ENCODE measurements at places on chromosomes 3 and 15.

DNA sequence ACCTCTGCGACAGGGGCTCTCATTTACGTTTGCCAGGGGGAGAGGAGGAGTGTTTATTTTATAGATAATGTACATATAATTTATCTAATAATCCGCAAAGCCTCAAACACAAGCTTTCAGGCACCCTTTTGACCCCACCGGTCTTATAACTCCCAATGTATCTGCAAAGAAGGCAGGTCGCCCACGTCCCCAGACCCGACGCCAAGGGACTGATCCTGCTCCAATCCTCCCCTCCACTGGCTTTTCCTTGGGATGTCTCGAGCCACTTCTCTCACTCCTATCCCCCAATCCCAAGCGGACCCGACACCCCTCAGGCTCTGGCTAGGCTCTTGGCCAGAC is 452 bp downstream of the DCP1A start:
- no peak for DNase-seq

DNA sequence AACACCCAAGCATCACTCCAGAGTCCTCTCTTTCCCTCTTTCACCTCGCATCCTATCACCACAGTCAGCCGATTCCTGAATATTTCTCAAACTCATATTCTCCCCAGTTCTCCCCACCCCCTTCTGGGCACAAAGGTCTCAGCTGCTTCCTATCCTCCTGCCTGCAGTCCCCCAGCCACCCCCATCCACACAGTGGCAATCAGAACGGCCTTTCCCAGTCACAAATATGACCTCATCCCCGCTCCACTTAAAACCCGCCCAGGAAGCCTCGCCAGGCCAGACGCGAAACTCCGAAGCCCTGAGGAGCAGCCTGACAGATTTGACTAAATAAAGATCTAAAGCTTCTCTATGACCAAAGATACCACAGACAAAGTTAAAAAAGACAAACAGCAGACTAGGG is 49.9 kb upstream of the LINGO1 start:
- DNase-seq, result no peak

DNA sequence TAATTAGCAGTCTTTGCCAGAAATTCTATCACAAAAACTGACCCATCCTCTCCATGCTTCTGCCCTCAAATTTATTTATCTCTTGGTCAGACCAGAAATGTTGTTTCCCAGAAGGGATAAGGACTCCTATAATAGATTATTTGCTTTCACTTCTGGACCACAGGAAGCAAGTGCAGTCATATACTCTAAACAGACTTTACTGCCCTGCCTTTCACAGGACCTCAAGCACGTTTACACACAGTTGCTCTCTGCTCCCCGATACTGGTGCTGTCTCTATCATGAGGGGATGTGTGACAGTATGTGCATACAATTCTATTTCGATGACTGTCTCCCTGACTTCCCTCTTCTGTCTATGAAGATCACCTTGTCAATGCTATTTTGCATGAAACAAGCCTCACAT is 205.5 kb upstream of the TGFBR2 start:
- DNase-seq, result no peak

- no peak for DNase-seq
These were observed 4.5 kb upstream of the WWTR1 start for GRCh38 chr3:149662240-149662887.

DNA sequence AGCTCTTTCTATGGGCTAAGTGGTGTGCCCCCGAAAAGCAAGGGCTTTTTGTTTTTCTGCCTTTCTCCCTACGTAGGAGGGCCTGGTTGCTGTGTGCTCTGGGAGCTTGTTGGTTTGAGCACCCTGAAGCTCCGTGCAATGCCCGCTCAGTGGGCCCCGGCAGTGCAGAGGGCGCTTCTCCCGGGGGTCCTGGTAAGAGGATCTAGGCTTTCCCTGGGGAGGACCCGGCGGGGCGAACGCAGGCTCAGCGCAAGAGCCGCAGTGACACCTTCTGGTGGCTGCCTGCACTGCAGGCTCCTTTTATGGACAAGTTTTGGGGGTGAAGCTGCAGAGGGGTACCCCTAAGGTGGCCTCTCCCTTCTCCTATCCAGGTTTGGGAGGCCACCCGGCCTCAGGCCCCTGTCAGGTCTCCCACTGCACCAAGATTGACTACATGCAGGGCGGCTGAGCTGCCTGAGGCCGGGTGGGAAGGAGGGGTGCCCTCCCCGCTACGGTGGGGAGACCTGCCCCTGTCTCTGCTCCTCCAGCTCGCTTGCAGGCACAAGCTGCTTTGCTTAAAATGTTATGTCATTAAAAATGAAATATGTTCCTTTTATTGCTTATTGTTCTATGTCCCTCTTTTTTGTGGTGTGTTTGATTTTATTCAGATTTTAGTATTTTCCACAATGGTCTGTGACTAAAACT is 387.9 kb downstream of the GABRG3 start:
- no peak for DNase-seq

DNA sequence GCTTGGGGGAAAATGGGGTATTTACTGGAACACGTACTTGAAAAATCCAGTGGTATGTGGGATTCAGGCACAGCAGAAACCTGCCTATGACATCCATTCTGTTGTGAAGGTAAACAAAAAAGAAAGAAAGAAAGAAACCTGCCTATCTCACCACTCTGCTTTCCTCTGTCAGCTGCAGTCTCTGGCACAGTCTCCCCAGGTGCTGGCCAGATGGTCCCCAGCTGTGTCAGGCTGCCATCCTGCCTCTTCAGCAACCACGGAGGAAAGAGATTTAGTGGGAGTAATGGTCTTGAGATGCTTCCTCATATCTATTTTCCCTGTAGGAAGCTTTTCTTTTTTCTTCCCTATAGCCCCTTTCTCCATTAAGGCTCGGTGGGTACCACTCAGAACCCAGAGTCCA is 2.5 kb upstream of the PXYLP1 start:
- no peak for DNase-seq

GRCh38 chr3:99439892-99440291 is 198.5 kb upstream of the COL8A1 start:
- DNase-seq, result no peak

- DNase-seq, result no peak
These were observed 4.3 kb upstream of the LRRK1 start for GRCh38 chr15:100914876-100915275.

GRCh38 chr3:133874761-133875438 is 20.8 kb downstream of the RAB6B start:
- DNase-seq, result no peak

DNA sequence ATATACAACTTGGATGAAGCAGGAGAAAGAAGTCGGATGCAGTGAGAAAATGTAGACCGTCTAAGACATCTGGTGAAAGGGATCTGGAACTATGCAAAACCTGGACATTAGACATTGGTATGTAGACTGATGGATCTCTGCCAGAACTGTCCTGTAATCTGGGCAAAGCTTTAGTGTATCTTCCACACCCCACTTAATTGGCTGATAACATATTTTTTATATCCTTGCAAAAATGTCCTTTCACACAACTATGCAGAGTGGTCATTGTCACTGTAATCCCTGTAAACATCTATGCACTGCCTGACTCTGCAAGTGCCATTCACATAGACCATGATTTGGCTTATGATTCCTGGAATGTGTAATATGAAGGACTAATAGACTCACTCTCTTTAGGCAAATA is 163.1 kb downstream of the TUSC7 start:
- DNase-seq, result no peak

DNA sequence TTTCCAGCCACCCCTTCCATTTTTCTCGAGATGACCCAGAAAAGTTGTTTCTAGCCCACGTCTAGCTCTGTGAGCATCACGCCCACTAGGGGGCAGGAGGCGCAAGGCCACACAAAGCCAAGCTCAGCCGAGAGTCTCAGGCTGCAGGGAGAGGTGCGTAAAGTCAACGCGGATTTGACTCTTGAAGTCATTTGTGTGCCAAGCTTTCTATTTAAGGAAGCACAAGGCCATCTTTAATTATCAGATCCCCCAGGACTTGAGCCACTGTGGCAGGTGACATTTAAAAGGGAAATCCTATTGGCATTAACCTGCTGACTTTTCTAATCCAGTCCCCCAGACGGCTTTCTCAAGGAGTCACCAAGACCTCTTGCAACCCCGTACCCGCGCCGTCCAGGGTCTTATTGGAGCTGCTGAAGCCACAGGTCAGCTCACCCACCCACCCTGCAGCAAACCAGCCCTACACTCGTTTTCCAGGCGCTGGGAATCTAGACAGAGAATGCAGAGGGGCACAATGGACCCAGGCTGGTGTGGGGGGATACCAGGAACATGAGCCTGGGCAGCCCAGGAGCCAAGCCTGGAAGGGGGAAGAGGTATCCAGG is 62.1 kb downstream of the CAPN7 start:
- peak; percentile 83 for DNase-seq
